Activated naive CD4-positive, alpha-beta T cell treated with anti-CD3 and anti-CD28 coated beads for 36 hours (primary cell): ENCODE measurements at places on chromosomes 1 and 21.

DNA sequence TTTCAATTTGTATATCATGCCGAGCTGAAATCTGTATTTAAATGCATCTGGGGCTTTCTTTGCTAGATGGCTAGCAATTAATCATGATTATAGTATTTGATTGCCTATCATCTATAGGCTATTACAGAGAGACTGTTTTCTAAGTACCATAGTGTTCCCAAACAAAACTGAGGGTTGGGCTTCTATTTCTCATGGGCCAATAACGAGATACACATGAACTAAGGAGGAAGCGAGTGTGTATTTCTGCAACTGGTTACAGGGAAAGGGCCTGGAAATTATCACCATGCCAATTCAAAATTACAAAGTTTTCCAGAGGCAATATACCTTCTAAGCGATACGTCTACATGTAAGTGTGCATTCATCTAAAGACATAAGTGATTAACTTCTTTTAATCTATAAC lies 744.5 kb upstream of the BRINP3 start:
- DNase-seq, result no peak

DNA sequence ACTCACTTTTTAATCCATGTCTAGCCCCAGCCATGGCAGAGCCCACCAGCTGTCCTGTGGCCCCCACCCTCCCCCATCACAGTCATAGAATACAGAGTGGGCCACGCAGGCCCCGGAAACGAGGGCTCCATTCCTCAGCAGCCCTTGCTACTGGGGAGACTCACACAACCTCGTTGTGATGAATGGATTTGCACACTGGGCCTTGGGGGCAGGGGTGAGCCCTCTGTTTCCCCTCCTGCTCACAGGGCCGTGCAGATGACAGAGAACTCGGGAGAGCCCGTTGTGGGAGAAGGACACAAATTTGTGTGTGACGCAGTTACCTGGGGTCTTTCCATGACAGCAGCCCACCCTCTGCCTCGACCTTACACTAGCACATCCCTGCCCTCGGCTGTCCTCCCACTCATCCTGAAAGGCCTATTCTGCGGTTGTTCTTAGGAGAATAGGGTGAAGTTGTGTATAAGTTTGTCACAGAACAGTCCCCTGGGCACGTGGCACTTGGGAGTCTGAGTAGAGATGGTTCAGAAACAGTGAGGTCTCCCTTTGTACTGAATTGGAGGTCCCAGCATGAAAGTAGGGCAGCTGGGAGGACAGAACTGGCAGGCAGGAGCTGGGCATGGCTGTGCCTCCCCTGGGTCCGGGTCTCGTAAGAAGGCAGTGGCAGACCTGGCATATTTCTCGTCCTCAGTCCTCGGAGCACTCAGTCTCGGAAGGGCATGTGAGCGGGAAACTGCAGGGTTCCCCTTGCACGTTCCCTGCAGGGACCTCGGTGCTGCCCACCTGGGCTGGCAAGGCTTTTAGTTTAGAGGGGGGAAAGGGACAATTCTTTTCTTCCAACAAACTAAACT lies 6.8 kb downstream of the AGT start:
- DNase-seq, result no peak

GRCh38 chr1:147613506-147613905 lies 56.8 kb downstream of the ACP6 start:
- DNase-seq, result no peak

- DNase-seq, result no peak
Measured at GRCh38 chr1:184219414-184219813, 167.4 kb upstream of the C1orf21 start.

DNA sequence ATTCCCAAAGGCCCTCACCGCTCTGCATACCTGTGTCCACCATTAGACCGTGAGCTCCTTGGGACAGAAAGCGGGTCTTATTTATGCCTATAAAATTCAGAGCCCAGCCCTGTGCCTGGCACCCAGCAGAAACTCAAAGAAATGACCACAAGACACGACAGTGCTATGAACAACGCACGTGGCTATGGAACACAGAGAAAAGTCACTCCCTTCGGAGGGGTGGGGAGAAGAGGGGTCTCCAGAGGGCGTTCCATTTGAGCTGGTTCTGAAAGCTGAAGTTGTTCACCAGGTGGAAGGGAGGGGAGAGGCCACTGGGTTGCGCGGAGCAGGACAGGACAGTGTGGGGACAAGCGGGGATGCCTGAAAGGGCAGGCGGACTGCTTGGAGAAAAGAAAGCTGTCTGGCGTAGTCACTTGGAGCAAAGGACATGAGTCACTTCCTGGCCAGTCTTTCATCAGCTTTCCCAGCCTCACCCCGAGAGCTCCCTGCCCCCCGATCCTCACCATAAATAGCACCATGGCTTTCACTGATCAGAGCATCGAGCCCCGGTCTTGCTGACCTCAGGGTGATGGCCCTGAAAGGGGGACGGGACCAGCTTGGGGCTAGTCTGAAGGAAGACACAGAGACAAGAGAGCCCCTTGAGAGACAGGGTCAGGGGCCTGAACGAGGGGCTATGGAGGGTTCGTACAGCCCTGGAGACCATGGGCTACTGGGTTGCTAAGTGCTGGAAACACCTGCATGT lies 28.5 kb downstream of the ECE1 start:
- DNase-seq, result peak; percentile 56

- no peak for DNase-seq
Measured at GRCh38 chr21:36431252-36431651, 46.1 kb downstream of the CHAF1B start.

DNA sequence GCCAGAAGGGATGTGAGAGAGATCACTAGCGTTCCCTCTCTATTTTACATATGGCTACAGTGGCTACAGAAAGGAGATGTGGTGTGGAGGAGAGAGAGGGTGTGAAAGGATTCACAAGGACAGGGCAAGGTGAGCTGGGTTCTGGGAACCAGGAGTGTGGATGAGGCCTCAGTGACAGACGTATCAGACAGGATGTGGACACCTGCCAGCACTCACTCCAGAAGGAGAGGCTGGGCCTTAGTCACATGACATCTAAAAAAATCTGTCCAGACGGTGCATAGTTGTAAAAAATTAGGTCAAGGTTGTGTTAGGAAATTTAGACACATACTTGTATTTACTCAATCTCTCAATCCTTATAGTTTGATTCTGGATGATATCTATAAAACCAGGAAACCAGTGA lies 10.6 kb downstream of the TRIM67 start:
- no peak for DNase-seq

- DNase-seq, result peak; percentile 69
Measured at GRCh38 chr1:2212532-2213491, 15.3 kb upstream of the SKI start.

- DNase-seq, result peak; percentile 28
Measured at GRCh38 chr1:109895720-109896504, 14.7 kb upstream of the CSF1 start.

- no peak for DNase-seq
Measured at GRCh38 chr1:83910461-83910860, 88.5 kb downstream of the TTLL7 start.

- no peak for DNase-seq
Measured at GRCh38 chr21:27424601-27425000, 457.7 kb upstream of the ADAMTS5 start.
